ENCODE measurements at places on chromosomes 1 and 21.
A peak's percentile ranks its signal among the peaks of the same experiment; 100 is the strongest.

DNA sequence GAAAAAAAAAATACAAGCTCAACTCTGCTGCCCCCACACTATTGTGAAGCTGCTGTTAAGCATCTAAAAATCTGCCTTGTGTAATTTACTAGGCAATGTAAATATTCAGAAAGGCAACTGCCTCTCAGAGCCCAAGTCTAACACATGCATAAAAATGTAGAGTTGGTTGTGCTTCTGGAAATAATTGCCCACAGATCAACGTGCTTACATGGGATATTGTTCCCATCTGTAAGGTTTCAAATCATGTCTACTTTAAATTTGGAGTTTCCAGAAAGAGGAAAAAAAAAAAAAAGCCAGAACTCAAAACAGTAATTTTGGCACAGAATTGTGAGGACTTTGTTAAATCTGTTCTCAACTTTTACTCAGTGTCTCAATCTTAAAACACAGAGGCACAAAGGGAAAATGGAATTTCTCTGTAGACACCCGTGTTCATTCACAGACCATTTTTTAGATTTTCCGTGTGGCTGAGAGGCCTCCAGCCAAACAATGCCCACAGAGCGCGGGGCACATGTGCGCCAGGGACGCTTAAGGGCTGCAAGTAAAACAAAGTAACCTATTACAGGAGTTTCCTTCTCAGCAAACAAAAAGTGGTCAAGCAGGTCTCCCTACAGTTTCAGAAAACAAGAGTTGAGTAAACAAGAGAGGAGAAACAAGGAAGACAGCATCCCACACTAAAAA, 115.5 kb downstream of the RERE start:
- peak; percentile 95 for DNase-seq

DNA sequence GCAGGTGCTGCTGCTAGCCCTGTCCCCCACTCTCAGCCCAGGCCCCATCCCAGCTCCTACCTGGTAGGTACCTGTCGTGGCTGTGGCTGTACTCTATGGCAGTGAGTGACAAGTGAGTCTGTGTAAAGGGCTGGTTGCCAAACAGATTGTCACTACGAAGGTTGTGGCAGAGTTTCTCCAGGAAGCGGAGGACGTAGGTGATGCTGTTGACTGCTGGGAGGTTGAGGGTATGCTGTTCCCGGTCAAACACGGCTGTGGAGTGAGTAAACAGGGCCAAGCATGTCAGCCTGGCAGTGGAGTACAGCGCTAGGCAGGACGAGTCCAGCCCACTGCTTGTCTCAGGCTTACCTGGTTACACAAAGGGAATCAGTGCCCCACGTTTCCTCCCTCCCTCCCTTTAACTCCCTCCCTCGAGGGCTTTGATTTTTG, 24.8 kb upstream of the SLFNL1 start:
- peak; percentile 91 for DNase-seq

GRCh38 chr1:197797010-197797409, 21.7 kb upstream of the DENND1B start:
- no peak for DNase-seq

DNA sequence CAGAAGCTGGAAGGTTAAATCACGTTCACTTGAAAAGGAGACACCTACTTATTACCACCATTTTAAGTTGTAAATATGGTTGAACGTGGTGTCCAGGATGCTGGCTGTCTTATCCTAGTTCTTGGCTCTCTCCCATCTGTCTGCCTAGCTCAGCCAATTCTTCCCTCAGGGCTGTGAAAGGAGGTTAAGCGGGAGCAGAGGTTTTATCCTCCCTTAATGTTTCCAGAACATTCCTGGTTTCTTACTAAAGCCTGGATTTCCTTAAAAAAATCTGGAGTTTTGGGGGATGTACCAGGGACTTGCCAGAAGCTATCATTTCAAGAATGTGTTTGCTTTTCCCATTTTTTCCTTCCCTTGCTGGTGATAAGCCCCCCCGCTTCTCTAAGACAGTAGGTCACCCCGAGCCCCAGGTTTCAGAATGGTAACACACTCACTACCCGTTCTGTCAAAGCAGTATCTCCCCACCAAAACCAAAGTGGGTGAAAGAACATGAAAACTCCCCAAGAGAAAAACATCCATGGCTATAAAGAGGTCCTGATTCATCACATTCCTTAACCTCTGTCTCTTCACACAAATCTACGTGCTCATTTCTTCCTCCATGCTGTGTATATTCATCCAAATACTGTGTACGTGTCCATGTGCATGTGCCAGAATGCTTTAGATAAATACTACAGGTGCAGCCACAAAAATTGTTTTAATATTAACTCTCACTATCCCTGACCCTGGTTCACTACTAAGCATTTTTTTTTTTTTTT, 114.7 kb downstream of the MAP3K21 start:
- DNase-seq: no peak

- no peak for DNase-seq
Measured at GRCh38 chr21:18468790-18469189, 65.2 kb upstream of the TMPRSS15 start.

- no peak for DNase-seq
Measured at GRCh38 chr1:76595024-76595423, 272.3 kb upstream of the ST6GALNAC5 start.

- DNase-seq: no peak
Measured at GRCh38 chr1:202179828-202180750, 13.5 kb upstream of the LGR6 start.

DNA sequence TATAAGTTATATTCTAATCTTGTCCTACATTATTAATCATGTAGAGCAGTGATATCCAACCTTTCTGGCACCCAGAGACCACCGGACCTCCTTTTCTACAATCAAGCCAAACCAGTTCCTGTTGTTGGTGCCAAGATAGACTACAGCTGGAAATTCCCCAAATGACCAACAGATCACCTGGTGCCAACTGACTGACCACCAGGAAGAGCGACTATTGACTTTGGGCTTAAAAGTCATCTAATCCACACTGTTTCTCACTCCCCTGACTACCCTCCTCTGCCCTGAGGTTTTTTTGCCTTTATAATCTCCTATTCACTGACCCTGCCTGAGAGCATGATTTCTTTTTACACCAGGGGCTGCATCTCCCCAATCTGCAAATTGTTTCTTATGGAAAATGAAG, 425.2 kb downstream of the TTLL7 start:
- no peak for DNase-seq

DNA sequence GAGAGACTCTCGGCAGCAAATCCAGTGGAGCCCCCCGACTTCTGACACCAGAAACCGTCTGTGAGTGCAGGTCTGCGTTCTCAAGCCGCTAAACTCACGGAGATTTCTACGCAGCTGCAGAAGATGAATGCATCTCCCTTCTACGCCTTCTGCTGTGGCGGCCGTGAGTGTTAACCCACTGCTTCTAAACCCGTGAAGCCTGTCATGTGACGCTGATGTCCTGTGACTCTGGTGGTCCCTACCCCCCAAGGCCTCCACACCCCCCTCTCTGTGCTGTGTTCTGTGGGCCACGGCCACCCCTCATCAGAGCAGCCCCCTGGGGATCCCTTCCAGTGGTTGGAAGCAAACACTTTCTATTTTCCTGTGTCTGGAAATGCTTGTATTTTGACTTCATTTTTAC, 33.9 kb upstream of the COL18A1 start:
- no peak for DNase-seq

GRCh38 chr1:109816175-109816811, 52.6 kb upstream of the EPS8L3 start:
- DNase-seq: no peak

DNA sequence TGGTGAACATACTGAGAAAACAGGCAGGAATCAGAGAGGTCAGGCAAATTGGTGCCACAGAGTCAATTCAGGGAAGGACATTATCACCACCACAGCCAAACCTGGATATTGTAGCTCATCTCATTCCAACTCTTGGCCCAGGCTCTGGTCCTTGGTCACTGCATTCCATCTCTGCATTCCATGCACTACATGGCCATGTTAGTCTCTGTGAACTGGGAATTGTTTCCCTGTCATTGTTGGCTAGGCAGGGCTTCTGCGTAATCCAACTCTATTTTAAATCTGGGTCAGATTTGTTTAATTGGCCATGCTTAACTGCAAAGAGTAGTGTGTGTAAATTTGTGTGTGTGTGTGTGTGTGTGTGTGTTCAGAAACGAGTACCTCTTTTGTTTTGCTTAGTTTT, 837.6 kb upstream of the ADAMTS5 start:
- DNase-seq: peak; percentile 15

GRCh38 chr21:38794978-38795377, 10.8 kb upstream of the ETS2 start:
- no peak for DNase-seq

DNA sequence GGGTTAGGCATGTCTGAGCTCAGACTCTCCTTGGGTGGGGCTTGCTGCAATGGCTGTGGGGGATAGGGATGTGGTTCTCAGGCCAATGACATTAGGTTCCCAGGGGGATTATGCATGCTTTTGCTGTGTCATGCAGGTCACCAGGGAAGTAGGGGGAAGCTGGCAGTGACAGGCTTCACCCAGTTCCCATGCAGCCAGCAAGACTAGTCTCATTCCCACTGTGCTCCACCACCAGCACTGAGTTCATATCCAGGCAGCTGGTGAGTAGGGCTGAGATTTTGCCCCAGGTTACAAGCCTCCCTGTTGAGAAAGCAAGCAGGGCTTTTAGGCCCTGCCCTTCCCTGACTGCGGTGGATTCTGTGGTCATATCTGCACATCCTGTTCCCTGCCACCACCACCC, 32.1 kb upstream of the PLA2G5 start:
- DNase-seq: no peak

GRCh38 chr1:159132271-159132881, 39.0 kb upstream of the CADM3 start:
- DNase-seq: peak; percentile 72

DNA sequence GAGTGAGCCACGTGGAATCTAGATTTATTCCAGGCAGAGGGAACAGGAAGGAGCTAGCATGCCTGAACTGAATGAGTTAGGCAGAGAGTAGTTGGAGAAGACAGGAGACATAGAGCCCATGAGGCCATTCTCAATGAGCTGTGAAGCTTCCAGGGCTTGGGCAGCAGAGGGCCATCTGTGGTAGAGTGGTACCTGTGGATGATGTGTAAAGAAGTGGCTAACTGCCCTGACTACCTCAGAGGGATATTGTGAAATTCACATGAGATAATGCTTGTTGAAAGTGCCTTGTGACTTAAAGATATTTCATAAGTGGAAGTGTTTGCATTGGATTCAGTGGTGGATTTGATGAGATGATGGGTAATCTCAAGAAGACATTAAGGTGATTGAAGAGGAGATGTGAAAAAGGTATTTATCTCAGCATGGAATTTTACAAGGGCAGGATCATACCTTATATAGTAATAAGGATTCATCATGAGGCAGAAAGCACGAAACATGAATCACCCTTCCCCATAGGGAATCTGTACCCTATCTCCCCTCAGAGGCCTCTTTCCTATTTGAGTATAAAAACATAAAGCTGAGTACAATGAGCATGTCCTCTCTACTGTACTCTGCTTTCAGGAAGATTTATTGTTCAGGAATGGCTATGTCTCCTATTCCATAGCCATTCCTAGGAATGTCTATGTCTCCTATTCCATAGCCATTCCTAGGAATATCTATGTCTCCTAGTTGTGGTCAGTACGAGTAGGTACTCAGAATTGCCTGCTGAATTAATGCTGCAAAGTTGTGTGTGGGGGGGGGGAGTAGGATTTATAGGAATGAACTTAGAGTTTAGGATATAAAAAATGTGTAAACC, 146.8 kb downstream of the PAPPA2 start:
- no peak for DNase-seq

GRCh38 chr1:177567393-177567792, 396.6 kb downstream of the BRINP2 start:
- peak; percentile 11 for DNase-seq

GRCh38 chr21:42456457-42456856, 39.6 kb downstream of the RSPH1 start:
- DNase-seq: no peak

- peak; percentile 34 for DNase-seq
Measured at GRCh38 chr1:8814865-8815264, 2.6 kb downstream of the RERE start.

DNA sequence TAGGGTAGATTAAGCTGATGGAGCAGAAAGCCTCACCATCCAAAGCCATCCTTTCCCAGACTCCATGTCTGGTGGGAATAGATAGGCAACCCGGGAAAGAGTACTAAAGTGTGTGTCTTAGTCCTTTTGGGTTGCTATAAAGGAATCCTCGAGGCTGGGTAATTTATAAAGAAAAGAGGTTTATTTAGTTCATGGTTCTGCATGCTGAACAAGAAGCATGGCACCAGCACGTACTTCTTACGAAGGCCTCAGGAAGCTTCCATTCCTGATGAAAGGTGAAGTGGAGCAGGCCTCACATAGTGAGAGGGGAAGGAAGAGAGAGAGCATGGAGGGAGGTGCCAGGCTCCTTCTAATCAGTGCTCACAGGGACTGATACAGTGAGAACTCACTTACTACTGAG, 6.2 kb upstream of the SLC37A1 start:
- no peak for DNase-seq

GRCh38 chr1:32352239-32352745, 10.0 kb downstream of the FAM229A start:
- DNase-seq: no peak

DNA sequence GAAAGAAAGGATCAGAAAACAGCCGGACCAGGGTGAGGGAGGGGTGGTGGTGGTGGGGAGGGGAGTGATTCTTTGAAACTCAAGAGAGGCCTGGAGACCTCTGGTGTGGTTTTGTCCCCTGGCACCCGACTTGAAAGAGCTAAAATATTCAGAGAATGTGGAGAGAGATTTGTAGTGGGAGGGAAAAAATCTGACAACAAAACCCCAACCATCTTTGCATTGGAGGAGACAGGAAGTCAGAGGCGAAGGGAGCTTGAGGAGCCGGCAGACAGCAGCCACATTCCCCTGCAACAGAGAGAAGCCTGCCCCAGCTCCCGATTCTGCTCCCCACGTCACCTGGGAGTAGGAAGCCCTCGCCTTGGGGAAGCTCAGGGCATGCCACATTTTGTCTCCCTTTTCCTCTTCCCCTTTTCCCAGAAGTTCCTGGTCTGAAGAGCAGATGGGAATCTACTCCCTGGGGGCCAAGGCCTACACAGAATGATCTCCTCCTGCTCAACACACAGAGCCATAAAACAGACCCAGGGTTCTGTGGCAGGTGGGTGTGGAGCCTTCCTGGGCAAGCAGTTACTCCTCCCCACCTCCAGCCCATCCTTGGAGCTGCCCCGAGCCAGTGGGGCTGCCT, 84.9 kb downstream of the ITPKB start:
- DNase-seq: no peak

GRCh38 chr1:58395355-58395754, 151.2 kb downstream of the OMA1 start:
- no peak for DNase-seq

DNA sequence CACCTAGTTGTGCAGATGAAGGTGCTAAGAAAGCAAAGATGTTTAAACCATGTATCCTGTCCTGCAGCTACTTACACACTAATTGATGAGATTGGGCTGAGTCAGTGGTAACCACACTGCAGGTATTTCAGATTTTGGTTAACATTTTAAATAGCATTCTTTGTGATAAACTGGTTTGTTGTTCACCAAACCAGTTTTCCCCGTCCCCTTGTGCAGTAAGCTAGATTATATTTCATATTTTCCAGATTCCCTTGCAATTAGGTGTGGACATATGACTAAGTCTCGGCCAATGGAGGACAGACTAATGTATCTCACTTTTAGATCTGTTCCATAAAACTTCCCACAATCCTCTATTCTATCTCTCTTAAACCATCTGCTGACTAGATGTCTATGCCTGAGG, 320.4 kb downstream of the RWDD3 start:
- DNase-seq: no peak
